ENCODE measurements at places on chromosomes 4 and X. TPM values are rescaled to one million over a fixed set of nuclear protein-coding genes. Genes with fewer than 3 reads are reported as not detected.

The PWWP3B gene
- total RNA-seq: 0.48 TPM

The SLC9B1 gene
- 0.87 TPM for total RNA-seq

The CYSLTR1 gene
- 4.7 TPM for total RNA-seq

The TMPRSS11A gene
- not detected for total RNA-seq

The SATL1 gene
- total RNA-seq: not detected

The FRAS1 gene
- 4.3 TPM for total RNA-seq

The RBM46 gene
- not detected for total RNA-seq

The ELF4 gene
- total RNA-seq: 14.3 TPM

The TBC1D8B gene
- 6.5 TPM for total RNA-seq

The SMR3A gene
- total RNA-seq: not detected

The DUX4 gene
- not detected for total RNA-seq

The TMEM187 gene
- total RNA-seq: 8.7 TPM

The FHIP1A gene
- total RNA-seq: 0.10 TPM

The PAGE2 gene
- not detected for total RNA-seq

The CENPVL2 gene
- not detected for total RNA-seq

The TREX2 gene
- 0.80 TPM for total RNA-seq

The GPRIN3 gene
- total RNA-seq: 6.2 TPM

The CT83 gene
- total RNA-seq: not detected

The FAM47E gene
- 3.3 TPM for total RNA-seq

The GC gene
- not detected for total RNA-seq

The CXorf51B gene
- total RNA-seq: not detected

The CTAG1B gene
- not detected for total RNA-seq

The JCHAIN gene
- 9.4 TPM for total RNA-seq

The G6PD gene
- total RNA-seq: 110 TPM

The DKK2 gene
- total RNA-seq: 0.77 TPM

The HADH gene
- total RNA-seq: 111 TPM

Data from mesenteric fat pad (tissue), 1 donor.